ENCODE measurements at places on chromosomes 7 and 10.

GRCh38 chr10:124663228-124663627 is 81.0 kb downstream of the FAM53B start:
- DNase-seq: no peak

- no peak for DNase-seq
These were observed 1.3 kb downstream of the STAMBPL1 start for GRCh38 chr10:88881320-88881719.

DNA sequence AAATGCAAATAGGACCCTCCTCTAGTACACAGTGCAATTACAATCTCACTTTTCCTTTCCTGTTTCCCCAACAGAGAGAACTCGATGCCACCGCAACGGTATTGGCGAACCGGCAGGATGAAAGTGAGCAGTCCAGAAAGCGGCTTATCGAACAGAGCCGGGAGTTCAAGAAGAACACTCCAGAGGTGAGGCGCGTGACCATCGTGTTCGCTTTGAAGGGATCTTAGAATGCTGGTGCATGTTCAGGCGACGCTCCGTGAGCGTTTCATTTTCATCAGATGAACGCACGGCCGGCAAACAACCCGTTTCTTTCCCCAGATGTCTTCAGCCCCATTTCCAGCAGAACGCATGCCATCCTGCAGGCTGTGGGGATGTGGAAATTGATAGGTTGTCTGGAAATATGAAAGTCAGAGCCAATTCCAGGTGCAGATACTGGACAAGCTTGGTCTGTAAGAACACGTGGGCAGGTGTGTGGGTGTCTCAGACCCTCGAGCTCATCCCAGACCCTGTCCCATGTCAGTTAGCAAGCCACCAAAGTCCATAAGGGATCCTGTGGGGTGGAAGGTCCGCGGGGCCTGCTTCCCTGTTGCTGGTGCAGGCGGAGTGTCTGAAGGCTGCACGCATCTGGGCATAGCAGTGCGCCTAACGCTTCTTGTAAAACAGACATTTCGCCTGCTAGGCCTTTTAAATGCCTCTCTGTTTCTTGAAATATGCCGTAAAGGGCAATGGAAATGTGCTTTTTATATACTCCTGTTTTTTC is 98.8 kb downstream of the CUX1 start:
- no peak for DNase-seq

DNA sequence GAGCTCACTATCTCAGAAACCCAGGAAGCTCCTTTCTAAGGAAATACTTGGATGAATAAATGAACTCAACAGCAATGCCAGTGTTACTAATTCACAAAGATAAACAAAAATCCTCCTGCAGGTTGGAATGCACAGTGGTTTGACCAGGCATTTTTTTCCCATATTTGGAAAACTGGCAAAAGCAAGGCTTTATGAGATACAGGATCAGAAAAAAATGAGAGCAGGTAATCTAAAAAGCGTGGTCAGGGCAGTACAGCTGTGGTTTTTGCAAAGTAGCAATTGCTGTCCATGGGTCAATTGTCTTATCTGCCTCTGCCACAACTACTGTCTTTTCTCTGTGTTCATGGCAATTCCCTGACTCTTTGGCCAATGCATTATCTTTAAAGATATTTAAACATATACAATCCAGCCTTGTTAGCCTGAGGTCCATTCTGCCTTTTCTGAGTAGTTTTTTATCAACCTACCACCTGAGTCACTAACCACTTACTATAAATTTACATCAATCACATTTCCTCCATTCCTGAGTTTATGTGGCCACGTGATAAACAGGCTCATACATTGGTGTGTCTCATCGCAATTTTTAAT is 564.5 kb upstream of the IGFBP3 start:
- DNase-seq: no peak

- no peak for DNase-seq
These were observed 61.4 kb downstream of the MGMT start for GRCh38 chr10:129528376-129528978.

GRCh38 chr10:6202684-6203330 is at the start of gene PFKFB3:
PFKFB3 (plus strand) TSS chr10:6202932; CDS start chr10:6203261, 329 bp downstream.
- peak; percentile 84 for DNase-seq

- DNase-seq: no peak
These were observed 37.0 kb downstream of the MRPS33 start for GRCh38 chr7:140977741-140978140.

- DNase-seq: no peak
These were observed 8.3 kb downstream of the NEBL start for GRCh38 chr10:20888620-20889330.

- DNase-seq: no peak
These were observed 53.7 kb downstream of the IKZF1 start for GRCh38 chr7:50358041-50358705.

DNA sequence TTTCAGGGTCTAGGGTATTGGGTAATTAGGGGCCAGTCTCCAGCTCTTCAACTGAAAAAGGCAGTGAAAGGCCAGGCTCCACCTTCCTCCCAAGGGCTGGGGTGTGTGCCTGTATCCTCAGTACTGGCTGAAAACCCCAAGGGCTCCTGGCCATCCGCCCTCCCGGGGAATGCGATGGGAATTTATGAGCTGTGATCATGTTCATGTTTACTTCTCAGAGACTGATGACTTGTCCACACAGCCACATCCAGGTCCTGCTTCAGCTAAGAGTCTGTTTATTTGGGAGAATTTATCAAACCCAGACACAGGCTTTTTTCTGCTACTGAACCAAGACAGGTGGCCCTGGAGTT is 91.7 kb downstream of the CCDC3 start:
- no peak for DNase-seq

GRCh38 chr7:133139350-133139749 is 57.5 kb upstream of the CHCHD3 start:
- no peak for DNase-seq

DNA sequence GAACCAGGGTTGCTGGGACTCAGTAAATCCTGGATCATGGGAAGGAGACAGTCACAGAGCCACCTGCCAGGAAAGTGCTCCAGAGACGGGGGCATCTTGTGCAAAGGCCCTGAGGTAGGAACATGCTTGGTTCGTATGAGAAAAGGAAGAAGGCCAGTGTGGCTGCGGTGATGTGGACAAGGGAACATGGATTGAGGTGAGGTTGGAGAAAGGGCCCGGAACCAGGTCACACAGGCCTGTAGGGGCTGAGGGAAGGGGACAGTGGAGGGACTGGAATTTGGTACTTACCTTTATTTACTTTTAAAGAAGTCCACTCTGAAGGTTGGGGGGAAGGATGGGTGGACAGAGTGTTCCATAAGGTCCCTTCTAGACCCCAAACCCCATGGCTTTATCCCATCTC is 32.9 kb upstream of the CXCL12 start:
- no peak for DNase-seq

DNA sequence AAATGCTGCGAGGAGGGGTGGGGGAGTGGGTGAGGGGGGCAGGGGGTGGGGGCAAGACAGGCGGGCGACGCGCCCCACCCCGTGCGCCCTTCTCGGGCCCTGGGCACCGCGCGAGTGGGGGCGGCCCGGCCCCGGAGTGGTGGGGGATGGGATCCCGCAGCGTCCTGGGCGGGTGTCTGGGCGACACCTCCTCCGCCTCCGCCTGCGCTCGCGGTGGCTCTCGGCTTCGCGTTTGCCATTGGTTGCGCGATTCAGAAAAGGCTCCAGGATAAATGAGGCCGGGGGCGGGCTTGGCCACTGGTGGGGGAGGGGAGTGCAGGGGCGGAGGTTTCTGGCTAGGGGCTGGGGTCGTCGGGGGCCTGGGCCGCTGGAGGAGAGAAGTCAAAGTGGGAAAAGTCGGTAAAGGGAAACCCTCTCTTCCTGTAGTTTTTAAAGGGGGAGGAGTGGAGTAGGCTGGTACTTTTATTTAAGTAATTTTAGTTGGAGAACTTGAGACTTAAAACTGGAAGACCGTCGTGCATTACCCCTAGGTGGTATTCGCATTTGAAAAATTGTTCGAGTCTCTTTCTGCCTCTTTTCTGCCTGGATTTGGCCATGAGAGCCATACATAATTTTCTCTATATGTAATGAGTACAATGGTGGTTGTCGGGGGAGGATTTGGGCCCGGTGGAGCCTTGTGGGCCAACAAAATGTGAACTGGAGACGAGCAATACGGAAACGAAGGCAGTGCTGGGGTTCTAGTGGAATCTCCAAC is 992 bp upstream of the IGF2BP3 start:
- DNase-seq: no peak

- DNase-seq: no peak
These were observed 64.7 kb upstream of the ECHDC3 start for GRCh38 chr10:11677480-11677879.

- DNase-seq: no peak
These were observed 22.2 kb upstream of the BAIAP2L1 start for GRCh38 chr7:98423043-98423442.

DNA sequence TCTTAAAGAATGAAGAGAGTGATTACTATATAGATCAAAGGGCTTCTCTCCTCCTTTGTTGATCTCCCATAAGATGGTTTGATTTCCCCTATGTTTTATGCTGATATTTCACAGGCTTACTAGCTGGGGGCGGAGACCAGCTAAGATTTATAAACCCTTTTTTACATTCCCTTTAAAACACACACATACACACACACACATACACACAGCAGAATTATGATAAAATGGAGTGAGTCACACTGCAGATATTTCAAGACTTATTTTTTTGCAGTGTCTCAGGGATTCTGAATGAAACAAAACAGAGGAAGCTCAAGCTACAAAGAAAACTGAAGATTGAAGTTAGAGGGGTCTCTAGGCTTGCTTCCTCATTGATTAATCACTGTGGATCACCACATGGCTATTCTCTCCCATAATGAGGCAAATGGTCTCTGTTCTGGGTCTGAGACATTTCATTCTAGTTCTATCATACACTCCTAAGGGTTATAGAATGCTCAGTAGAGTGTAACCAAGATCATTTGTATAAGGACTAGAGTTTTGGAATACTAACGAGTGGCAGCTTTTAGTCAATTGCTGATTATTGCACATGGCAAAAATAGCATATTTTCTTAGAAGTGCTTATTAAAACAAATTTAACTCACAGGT is 18.6 kb downstream of the INA start:
- no peak for DNase-seq

DNA sequence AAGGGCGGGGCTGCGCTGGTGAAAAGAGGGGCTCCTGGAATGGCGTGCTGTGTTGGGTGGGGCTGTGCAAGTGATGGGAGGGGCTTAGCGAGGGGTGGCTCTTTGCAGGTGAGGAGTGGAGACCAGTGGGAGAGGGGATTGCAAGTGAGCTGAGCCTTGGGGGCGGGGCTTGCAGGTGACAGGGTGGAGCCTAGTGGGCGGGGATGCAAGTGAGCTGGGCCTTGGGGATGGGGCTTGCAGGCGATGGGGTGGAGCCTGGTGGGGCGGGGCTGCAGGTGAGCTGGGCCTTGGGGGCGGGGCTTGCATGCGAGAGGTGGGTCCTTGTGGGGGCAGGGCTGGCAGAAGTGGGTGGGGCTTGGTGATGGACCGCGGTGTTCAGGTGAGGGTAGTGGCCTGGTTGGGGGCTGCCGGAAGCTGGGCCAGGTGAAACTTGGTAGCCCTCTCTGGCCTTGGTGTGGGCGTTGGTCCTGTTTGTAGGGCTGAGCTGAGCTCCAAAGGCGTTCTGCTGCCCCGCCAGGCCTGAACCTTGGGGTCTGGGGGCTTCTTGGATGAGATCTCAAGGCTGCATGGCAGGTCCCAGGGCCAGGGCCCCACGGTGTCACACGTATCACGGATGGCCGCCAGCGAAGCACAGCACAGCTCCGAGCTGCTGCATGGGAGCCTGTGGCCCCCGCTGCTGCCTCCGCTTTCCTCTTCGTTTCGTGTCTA is 743 bp upstream of the PITRM1 start:
- DNase-seq: no peak

GRCh38 chr7:43021431-43021830 is 89.3 kb downstream of the MRPL32 start:
- no peak for DNase-seq

- DNase-seq: no peak
These were observed 33.4 kb downstream of the TAS2R41 start for GRCh38 chr7:143510854-143511592.

GRCh38 chr10:130857631-130858295 is 453.8 kb downstream of the TCERG1L start:
- DNase-seq: no peak

- DNase-seq: no peak
These were observed 286.9 kb upstream of the DKK1 start for GRCh38 chr10:52027055-52027705.

- no peak for DNase-seq
These were observed 46.7 kb upstream of the PLCE1 start for GRCh38 chr10:93947055-93947454.

DNA sequence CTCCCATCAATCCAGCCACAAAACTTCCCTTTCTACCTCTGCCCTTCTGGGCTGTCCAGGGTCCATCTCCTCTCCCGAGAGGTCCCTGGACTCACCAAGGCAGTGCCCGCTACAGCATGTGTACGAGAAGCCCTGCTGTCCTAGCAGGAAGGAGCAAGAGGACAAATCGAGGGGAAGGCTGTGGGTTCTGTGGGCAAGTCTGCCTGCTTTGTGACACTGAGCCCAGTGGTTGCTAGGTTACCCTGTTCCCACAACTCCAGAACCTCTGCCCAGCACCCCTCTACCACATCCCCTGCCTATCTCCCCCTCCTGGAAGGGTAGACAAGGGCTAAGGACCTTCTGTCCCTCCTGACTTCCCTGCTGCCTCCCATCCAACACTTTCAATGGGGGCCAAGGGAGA is at the start of gene TBATA:
Gene TBATA (minus strand): TSS at position 188 of the 400 bp plus-strand sequence. CDS start 1,998 bp downstream, outside the sequence.
- no peak for DNase-seq

DNA sequence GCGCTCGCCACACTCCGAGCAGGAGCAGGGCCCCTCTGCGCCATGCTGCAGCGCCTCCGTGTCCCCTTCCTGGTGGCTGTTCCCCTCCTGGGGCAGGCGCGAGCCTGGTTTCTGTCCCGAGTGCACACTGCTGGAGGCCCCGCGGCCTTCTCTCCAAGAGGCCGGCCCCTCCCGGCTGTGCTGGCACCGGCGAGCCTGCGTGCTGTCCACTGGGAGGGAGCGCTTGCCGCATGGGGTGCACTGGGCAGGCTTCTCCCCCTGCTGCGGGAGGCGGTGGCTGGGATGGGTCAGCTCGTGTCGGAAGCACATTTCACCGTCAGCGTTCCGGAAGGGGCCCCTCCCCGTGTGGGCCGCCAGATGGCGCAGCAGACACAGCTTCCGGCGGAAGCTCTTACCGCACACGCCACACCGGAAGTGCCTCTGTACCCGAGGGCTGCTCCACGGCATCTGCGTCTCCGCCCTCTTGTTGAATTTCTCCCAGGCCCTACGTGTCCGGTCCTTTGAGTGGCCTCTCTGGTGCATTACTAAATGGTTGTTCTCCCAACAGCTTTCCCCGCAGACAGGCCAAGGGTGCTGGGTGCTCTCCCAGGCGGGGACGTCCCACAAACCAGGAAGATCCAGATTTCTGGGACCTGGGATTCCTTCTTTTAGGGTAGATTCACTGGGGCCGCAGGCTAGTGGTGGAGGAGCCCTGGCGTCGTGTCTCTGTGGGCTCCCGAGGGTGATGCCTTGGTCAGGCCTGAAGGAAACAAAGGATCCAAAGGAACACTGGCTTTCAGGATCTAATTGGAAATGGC is 18.7 kb downstream of the ZNF786 start:
- peak; percentile 16 for DNase-seq

GRCh38 chr10:123458933-123459332 is 207.2 kb upstream of the GPR26 start:
- no peak for DNase-seq
